Fibroblast of upper back skin (primary cell): ENCODE measurements at places on chromosomes 1 and 21.

DNA sequence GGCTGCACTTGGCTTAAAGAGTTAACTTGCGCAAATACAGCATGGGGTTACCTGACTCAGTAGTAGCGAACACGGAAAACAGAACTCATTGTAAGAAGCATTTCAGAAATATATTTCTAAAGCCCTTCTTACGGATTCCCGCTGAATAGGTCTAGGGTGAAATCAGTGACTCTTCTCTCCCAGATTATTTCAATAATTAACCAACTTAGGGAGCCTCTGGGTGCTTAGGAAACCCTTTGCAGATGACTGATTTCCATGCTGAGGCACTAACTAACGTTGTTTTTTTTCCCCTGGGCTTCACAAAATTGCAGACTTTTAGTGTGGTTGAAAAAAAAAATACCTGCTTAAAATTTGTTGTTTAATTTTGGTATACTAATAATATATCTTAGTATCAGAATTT lies 40.3 kb downstream of the BTG3 start:
- no peak for DNase-seq

GRCh38 chr1:77605246-77606026 lies 77.0 kb downstream of the ZZZ3 start:
- DNase-seq = peak; percentile 59

- DNase-seq = no peak
Measured at GRCh38 chr1:20366056-20366462, 75.4 kb downstream of the VWA5B1 start.

GRCh38 chr1:15403962-15404580 lies 5.6 kb upstream of the EFHD2 start:
- DNase-seq = no peak

GRCh38 chr21:36507397-36508018 lies 27.6 kb upstream of the CLDN14 start:
- DNase-seq = no peak

DNA sequence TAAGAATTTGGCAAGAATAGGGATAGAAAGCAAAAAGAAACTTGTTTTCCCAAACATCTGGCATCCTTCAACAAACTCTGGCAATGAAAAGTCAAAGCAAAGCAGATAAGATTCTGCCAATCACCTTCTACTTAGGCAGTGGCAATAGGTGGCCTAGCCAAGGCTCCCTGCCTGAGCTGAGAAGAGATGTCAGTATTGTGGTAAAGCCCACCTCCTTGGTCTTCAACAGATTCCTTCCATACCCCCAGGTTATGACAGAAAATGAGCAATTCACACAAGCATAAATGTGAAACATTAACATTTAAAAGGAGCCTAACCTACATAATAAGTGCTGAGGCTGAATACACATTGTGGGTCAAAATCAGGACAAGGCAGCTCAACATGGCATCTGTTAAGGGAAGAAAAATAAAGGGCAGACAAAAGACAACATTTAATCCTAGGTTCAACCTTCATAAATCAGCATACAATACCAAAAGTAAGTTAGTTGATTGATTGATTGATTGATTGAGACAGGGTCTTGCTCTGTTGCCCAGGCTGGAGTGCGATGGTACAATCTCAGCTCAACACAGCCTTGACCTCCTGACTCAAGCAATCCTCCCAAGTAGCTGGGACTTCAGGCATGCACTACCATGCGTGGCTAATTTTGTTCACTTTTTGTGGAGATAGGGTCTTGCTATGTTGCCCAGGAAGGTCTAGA lies 123.1 kb downstream of the AKT3 start:
- no peak for DNase-seq

- DNase-seq = no peak
Measured at GRCh38 chr21:46120301-46121285, 22.7 kb downstream of the COL6A2 start.

DNA sequence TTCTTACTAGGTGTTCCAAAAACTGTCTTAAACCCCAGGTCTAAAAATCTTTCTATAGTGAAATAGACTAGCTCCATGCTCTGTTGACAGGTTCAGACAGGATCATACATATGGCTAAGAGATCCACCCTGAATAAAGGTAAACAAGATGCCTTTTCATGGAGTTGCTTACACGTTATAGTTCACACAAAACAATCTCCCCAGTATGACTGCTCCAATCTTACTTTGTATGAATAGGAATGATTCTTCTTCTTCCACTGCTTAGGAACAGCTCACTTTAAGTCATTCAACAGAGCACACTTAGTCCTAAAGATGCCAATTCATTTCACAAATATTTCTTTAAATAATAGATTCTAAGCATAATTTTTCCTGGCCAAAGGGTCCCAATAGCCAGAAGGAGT lies 16.0 kb downstream of the ELK4 start:
- no peak for DNase-seq

DNA sequence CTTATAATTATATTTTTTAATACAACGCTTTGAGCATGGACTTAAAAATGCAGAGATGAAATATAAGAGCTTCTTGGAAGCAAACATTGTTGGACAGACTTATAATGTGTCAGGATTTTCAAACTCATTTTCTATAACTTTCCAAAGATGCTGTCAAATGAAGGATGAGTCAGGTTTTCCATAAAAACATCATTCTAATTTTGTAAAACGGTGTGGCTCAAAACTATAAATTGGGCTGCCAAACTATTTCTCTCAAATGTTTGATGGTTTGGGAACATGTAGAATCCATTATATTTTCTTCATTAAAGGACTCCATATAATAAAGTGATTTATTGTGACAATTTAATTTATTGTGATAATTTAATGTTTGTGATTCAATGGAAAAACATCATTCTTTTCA lies 511.2 kb downstream of the USP25 start:
- DNase-seq = no peak

DNA sequence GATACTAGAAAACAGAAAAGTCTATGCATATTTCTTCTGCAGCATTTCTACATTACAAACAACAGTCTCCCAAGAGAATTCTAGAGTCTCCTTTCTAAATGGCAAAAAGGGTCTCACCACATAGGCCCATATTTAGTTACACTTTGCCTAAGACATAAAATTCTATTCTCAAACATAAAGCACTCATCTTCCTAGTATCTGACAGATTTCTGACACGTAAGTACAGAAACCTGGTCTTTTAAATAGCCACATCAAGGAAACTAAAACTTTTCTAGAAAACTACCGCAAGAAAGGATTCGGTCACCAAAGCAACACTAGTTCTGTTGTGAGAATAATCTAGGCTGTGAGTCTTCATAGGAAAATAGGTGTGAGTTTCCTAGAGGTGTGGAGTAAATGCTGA lies 33.6 kb upstream of the CTSK start:
- DNase-seq = no peak

DNA sequence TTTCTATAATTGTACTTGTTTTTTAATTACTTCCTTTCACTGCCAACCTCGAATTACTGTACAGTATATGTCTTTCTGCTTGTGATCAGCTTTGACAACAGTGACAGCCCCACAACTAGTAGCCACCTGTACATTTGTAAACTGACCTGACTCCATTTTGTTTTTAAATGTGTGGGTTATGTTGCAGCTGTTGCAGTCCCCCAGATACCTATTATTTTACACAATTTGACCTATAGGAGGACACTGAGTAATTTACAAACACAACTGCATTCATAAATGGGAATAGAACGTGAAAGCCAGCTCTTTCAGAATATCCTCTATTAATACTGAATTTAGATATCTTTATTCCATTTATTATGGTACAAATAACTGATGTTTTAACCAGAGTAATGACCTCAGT lies 2.5 kb upstream of the VAMP3 start:
- DNase-seq = no peak

DNA sequence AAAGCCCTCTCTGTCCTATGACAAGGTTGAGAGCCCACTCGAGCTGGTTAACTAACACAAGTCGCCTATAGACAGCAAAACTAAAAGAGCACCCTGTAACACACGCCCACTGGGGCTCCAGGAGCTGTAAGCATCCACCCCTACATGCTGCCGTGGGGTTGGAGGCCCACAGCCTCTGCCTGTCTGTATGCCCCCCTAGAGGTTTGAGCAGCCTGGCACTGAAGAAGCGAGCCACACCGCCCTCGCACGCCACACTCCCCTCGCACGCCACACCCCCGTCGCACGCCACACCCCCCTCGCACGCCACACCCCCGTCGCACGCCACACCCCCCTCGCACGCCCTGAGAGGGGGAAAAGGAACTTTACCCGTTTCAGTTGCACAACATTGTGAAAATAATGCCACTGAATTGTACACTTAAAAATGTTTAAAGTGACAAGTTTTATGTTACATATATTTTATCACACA lies 13.2 kb upstream of the HMGCL start:
- peak; percentile 17 for DNase-seq

DNA sequence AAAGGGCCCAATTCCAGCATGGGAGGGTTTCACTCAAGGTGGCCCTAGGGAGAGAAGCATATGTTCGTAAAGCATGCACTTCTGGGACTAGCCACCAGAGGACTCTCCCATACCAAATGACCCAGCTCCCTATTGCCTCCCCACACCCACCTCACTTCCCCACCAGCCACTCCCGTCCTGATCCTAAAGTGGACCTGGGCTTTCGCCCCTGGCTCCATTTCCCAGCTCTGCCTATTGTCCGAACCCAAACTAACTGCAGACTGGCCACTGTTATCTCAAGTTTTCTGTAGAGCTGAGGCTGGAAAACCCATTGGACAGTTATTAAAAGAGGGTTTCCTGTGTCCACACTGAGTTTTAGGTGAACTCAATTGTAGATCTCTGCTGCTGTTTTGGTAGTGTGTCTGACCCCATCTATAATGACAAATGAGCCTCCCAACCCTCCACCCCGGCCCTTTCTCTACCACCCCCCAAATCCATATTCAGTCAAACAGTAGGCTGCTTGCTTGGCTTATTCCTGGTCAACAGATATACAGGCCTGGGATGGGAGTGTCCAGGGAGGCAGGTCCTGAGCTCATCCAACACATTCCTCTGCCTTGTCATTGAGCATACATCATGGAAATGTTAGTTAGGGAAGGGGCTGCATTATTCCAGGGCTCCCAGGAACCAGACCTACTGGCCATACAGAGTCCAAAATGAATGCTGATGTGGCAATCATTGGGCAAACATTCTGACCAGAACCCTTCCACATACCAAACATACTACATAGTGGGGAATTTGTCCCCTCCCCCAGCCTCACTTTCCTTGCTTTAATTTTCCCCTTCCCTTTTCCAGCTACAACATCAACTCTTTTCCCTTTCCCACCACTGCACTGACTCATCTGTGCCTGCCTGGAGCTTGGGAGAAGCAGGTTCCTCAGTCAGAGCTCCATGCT lies 59.2 kb downstream of the ABCA4 start:
- DNase-seq = peak; percentile 75

DNA sequence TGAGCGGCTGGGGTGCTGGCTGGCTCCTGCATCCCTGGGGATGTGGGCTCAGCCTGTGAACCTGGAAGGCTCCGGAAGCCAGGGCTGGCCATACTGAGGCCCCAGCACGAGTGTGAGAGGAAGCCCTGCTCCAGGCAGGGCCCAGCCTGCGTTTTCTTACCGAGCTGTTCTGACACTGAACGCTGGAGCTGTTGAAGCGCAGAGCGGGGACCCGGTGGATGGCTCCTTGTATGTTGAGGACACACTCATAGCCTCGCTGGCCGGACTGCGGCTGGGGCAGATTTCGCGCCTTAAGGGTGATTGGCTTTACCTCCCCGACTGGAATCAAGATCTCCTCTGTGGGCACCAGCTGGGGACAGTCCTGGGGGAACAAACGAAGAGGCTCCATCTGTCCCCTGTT lies 160.0 kb downstream of the PLXNA2 start:
- DNase-seq = no peak

DNA sequence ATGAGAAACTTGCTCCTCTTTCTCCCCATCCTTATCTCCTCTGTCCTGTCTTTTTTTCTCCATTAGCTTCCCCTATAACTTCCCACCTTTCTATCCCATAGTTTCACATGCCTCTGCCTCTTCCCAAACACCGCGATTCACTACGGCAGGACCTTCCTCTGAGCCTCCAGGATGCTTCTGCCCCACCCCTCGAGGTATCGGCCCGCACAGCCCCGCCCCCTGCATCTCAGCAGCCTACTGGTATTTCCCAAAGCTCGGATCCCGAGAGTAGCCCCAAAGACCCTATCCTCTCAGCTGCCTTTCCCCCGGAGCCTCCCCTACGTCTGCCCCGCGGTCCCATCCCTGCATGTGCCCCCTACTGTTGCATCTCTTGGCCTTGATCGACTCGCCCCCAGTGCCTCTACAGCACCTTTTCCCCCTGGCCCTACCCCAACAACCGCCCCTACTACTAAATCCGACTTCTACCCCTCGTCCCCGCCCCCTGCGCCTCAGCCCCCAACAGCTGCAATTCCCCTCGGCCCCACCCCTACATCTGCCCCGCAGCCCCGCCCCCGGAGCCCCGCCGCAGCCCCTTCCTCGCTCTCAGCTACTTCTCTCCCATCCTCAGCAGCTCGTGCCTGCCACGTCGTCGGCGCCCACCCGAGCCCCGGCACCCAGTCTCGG lies 512 bp downstream of the PIAS3 start:
- no peak for DNase-seq

- DNase-seq = no peak
Measured at GRCh38 chr1:204201348-204202040, 5.2 kb upstream of the KISS1 start.

DNA sequence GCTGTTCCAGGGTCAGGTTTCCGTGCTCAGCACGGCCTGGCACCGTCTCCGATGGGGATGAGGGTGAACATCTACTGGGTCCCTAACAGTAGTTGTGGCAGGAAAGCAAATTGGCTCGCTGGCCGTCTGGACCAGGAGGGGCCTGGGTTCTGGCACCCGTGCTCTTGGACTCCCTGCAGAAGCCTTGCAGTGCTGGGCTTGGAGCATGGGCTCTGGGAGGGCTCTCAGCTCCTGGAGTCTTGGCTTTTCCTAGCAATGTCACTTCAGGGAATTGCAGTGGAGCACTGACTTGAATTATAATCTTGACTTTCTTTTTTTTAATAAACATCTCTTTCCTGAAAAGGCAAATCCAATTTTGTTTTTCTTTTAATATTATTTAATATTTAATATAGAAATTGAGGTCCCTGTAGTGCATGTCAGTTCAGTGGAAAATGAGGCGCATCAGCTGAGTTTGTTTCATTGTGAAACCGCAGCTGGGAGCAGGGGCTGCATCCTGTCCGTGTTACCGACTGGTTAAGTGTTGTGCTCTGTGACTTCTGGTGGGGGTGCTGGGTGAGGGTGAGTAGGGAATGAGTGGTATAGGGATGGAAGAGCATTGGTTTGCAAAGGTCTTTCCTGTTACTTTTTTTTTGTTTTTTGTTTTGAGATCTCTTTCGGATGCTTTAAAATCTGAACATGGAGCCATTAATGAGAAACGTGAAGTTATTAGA lies 64.1 kb downstream of the PEX14 start:
- no peak for DNase-seq

- no peak for DNase-seq
Measured at GRCh38 chr1:36324353-36324703, 883 bp upstream of the EVA1B start.

- DNase-seq = peak; percentile 67
Measured at GRCh38 chr1:53393325-53393792, 65.5 kb upstream of the LRP8 start.

DNA sequence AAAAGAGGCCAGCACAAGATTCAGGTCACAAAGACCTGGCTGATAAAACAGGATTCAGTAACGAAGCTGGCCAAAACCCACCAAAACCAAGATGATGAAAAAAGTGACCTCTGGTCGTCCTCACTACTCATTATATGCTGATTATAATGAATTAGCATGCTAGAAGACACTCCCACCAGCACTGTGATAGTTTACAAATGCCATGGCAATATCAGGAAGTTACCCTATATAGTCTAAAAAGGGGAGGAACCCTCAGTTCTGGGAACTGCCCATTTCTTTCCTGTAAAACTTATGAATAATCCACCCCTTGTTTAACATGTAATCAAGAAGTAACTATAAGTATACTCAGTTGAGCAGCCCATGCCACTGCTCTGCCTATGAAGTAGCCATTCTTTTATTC lies 26.0 kb upstream of the FMO2 start:
- no peak for DNase-seq
